Activated naive CD4-positive, alpha-beta T cell treated with anti-CD3 and anti-CD28 coated beads, Interleukin-2, amount 50 U/mL, for 72 hours (primary cell): ENCODE measurements at places on chromosomes 6 and 20. TPM values are rescaled to one million over a fixed set of nuclear protein-coding genes. Genes with fewer than 3 reads are reported as not detected.

MYBL2 gene
- 82.6 TPM for total RNA-seq

GRCh38 chr6:137156650-137157049, 16.8 kb downstream of the IL22RA2 start:
- no peak for DNase-seq

DNA sequence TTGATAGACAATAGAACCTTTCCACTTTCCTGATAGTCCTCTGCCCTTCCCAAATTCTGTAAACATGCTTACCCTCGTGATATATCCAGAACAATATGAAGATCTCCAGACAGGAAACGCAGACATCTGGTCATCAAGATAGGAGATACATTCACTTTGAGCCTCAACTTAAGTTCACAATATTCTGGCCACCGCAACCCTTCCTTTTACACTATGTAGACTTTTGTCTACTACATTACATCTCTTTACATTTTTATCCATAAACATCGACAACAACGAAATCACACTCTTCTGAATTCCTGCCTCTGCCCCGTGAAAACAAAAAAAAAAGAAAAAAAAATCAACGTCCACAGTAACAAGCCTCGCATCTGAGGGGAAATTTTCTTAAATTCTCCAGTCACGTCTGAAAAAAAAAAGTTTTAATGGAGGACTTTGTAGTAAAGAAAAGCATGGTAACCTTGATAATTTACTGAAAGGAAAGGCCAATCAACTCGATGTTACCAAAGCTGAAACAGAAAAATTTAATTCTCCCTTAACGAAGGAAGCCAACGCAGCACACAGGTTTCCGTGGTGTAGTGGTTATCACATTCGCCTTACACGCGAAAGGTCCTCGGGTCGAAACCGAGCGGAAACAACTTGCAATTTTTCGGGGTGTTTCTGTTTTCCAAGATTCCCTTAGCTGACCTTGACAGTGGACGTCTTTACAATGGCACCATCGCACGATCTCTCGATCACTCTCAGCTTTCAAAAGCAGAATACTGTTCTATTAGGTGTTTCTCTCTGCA, 21.8 kb downstream of the POM121L2 start:
- DNase-seq, result no peak

DNA sequence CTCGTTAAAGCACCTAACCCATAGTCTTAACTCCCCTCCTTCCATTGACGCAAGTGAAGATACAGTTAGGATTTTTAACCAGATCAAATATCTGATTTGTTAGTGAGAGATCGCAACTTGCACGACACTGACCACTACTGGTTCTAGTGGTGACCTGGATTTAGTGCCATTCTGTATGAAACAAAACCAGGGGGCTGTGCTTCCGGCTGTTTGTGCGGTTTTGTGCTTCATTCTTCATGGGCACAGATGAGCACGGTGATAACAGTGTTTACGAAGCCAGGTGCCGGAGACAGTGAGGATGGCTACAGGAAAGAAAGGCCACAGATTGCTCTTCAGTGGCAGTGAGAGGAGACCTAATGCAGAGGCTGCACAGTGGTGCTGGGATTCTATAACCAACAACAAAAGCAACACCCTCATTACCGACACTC, 75.5 kb downstream of the NOL4L start:
- no peak for DNase-seq

KCNB1 gene
- not detected for total RNA-seq

ZBTB24 gene
- 10.8 TPM for total RNA-seq

DNA sequence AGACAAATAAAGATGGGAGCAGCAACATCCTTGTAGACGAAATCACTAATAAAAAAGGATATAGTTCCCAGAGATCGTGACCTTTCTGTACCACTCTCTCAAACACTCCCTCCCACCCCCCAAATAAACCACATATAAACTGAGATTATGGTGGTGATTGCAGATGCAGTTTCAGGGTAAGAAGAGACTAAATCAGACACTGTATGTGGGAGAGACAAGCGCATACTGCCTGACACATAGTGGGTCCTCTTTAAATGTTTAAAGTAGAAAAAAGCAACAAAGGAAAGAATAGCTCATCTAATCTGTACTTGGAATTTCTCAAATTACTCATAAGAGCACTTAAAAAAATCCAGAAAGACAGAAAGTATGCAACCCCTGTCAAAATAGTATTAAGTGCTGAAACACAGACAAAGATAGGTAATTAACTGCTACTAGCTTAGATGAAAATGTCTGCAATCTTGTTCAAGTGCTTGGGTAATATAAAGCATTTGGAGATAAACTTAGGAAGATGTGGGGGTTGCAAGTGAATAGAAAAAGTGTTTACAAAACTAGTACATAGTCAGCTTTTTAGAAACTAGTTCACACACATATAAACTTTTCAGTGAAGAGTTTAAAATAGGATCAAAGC, 151.6 kb downstream of the BACH2 start:
- no peak for DNase-seq

LY86 gene
- 2.4 TPM for total RNA-seq

DNA sequence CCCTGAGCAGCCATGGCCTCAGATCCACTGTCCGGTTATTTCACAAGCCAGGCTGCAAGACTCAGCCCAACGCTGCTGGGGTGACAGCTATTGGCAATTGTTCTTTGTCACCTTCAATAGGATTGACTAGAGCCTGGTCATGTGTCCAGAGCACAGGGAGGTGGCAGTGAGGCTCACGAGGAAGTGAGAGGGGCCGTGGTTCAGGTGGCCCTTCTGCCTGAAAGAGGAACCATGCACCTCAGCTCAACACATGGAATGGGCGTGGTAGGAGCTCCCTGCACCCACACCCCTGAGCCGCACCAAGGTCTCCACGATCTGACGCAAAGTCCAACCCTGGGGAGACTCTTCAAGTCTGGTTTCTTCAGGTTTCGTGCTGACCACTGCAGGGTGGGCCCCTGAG, 184.8 kb upstream of the CDH4 start:
- no peak for DNase-seq

MUC21 gene
- not detected for total RNA-seq

DNA sequence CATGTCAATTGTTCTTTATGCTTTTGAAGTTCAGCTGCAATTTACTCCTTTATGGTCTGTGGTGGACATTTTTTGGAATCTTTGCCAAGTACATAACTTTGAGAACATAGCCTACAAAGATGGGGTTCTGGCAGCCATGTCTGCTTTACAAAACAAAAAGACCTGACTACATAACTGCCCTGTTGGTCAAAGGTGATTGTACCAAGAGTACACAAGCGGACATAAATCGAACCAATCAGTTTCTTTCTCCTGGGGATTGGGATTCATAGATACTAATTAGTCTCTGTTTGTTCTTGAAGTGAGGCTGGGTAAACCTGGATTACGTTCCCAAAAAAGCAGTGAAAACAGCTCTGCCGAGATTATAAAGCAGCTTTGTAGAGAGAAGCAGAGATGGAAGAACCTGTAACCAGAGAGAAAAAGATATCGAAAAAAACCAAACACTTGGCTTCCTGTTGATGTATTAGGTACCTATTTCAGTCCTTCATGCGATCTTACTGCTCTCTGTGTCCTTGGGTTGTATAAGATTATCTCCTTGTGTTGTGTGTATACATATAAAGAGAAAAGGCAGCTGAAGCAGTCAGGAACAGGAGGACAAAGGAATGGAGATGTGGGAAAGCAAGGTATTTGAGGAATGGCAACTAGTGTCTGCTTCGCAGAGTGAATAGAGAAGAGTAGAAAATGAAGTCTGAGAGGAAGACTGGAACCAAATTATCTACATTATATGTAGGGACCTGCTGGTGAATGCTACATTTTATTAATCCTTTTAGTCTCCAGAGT, 2.7 kb upstream of the ZFAND3 start:
- DNase-seq, result no peak

TOX2 gene
- total RNA-seq, result 1.5 TPM

DNA sequence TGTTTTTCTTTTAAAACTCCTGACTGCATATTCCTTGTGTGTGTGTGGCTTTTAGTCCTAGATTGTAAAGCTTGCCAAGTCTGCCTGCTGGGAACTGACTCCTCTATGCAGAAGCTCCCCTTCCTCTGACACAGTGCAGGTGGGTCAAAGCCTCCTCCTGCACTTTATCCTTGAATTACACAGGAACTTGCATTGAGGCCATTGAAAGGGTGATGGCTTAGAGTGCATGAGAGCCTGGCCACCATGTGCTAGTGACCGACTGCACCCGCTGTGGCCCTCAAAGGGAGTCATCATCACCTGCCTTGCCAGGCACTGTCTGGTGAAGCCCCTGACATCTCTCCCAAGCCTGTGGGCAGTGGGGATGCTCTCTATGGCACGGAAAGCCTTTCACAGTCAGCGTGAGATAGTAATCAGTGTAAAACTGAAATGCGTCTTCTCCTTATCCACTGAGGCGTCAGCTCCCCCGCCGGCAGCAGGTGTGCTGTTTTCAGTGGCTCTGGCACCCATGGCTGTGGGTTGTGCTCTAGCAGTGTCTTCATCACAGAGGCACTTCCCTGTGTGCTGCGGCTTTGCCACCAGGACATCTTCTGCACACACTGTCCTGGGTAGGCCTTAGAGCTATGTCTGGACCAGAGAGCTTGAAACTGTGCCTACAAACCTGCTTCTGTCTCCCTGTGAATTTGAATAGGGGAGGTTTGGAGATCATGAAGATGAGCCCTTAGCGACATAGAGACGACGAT, 87.9 kb downstream of the THBS2 start:
- DNase-seq, result no peak

MLN gene
- total RNA-seq, result not detected

DNA sequence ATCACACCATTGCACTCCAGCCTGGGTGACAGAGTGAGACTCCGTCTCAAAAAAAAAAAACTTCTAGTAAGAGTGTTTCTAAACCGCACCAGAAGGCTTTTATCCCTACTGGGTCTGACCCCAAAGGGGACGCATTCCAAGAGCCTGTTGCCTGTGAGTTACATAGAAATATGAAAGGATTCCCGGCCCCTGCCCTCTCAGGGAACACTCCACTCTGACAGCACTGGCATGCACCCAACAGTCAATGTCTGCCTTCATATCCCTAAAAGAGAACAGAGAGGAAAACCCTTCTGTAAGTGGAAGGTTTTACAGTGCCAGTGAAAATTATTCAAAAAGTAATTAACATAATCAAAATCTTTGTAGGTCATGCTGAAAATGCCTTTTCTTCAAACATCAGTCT, 117.1 kb upstream of the PTPRT start:
- no peak for DNase-seq

GRCh38 chr6:109872968-109873545, 105.1 kb upstream of the GPR6 start:
- no peak for DNase-seq

DNAH8 gene
- total RNA-seq, result not detected

- no peak for DNase-seq
These were observed 103.5 kb downstream of the ATXN1 start for GRCh38 chr6:16657768-16658167.

RAET1E gene
- 0.11 TPM for total RNA-seq

DNA sequence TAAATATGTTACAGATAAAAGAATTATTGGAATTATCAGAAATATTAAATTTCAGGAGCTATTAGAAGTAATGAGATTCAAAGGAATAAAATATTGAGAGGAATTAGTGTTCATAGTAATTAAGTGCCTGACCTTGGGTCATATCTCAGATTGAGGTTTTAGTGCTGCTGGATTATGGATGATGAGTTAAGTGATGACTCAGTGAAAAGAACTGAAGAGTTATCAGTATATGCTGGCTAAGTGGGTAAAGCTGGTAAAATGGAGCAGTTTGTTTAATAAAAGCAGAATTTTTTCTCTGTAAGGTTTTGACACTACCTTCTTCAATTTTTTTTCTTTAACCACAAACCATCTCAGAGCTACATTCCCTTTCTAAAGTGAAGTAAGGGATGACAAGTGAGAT, 206.7 kb downstream of the MANEA start:
- no peak for DNase-seq

DNA sequence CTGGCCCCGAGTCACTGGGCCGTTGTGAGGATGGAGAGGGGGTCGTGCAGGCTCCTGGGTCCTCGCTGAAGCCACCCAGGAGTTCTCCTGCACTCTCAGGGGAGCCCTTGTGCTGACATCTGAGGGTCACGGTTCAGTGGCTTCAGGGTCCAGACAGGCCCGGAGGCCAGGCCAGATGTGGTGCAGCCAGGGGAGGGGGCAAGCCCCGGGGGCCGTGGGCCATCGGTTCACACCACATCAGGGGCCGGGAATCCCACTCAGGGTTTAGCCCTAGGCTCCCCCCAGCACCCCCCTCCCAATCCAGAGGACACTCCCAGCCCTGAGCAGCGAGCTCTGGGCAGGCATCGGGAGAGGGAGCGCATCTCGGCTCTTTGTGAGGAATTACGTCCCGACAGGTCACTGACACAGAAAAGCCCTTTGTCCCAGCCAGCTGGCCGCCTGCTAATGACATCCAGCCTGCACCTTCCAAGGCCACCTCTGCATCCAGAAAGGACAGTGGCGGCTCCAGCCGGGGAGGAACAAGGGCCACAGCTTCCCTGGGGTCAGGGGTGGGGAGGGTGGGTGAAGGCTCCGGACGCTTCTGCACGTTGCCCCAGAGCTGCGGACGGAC, 6.4 kb upstream of the CHRNA4 start:
- DNase-seq, result no peak

FOXA2 gene
- total RNA-seq, result not detected

DNA sequence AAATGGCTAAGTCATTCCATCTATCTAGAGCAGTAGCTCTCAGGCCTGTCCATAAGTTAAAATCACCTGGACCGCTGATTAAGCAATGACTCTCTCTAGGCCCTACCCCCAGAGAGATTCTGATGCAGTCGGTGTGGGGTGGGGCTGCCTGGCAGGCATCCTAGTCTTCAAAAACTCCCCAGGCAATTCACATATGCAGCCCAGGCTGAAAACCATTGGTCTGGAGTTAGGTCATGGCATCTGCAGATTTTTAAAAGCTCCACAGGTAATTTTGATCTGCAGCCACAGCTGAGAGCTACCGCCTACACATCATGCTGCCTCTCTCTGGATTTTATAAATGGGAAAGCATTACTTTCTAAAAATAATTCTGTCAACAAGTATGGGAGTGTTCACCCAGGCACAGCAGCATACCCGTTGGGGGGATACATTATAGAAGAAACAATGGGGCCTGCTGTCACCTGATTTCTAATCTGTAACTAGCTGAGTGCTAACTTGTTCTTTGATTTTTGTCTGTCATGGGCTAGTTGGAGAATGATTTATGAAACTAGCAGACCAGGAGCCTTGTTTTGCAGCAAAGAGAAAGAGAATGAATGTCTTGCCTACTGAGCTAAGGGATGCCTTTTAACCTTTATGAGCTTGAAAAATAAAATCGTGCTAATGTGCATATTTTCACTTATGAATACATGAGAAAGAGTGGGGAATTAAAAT, 44.1 kb upstream of the ATXN1 start:
- no peak for DNase-seq

DNA sequence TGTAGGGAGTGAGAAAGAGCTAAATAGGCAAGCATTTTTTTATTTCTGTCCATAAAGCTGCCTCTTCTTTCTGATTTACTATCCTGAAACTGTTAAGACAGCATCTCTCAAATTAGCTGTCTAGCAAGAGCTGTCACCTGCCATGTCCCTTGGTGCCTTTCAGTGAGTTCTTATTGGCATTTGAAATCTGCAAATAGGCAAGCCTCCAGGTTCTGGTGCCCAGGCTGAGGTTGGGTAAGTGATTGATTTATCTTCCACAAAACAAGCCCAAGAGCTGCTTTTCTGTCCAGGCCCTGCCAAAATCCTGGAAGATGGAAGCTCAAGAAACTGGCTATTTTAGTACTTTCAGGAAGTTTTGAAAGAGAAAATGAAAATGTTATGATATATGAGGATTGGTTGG, 22.4 kb downstream of the MANEA start:
- DNase-seq, result no peak
